ENCODE measurements at places on chromosomes 11 and 22.

DNA sequence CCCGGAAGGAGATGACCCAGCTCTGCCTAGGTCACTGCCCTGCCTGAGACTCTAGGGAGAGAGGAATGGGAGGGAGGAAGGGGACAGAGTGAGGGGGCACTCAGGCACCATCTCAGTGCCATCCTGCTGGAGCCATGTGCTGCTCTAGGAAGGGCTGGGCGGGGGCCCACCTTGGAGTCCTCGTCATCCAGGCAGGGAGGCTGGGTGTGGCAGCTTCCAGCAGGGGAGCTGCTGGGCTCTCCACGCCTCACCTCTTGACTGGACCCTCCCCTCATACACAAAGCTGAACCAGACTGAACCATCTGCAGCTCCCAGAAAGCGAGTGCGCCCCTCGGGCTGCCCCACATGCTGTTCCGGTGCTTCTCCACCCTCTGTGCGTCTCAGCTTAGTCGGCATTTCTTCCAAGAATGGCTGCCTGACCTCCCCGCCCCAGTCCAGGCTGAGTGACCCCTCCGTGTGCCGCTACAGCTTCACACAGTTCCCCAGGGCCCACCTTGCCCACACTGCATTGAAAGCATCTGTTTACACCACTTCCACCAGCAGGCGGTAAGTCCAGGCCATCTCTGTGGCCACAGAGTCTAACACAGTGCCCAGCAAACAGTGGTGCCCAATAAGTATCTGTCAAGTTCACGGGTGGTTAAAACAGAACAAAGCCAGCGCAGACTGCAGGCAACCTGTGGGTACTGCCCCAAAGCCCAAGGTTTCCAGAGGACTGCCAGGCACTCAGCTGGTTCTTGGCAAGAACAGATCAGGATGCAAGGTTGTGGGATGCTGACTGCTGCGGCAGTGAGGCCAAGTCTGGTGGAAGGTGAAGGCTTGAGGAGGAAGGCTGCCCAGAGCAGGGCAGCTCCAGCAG lies 9.4 kb upstream of the TRIM29 start:
- DNase-seq, result no peak

- no peak for DNase-seq
These were observed 21.6 kb downstream of the INCENP start for GRCh38 chr11:62145261-62145871.

DNA sequence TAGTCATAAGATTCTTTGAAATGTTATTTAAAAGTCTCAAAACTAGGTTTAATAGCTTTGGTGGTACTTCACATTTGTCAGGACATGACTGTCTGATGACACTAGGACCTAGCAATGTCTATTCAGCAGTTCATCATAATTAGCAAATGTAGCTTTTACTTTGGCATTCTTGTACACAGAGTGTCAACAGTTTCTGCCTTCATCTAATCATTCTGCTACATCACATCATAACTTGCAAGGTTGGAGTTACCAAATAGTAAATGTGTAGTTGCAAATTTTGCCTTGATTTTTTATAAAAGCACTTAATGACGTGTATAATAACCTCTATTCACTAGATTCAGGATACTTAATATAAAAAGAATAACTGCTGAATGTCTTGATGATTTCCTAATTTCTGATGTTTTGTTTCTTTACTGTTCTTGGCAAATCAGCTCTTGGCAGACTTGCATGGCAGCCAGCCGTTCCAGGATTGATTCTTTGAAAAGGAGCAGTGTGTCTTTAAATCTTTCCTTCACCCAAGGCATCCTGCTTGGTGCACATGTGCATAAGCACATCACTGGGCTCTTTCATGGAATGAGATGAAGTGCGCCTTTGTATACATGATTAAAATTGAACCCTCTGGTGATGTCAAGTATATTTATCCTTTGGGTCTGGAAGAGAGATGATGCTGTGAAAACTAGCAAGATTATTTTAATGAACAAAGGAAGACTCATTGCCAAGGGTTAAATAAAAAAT lies 12.2 kb downstream of the FBXO7 start:
- DNase-seq, result no peak

GRCh38 chr11:78907636-78908035 lies 333.0 kb upstream of the NARS2 start:
- no peak for DNase-seq

DNA sequence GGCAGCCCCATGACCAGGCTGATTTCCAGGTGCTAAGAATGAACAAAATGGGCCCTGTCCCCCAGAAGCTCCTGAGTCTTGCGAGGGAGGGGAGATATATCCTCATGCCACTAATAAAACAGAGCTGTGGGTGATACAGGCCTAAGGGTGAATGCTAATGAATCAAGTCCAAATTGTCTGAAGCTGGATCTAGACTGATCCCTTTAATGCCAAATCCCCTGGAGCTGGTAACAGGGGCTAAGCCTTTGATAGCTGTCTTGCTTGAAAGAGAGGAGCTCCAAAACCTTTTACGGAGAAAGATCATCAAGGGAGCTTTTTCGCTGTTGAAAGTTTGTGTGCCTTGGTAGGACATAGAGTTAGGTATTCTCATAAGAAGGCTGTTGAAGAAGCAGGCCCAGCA lies 79.7 kb downstream of the PPFIBP2 start:
- DNase-seq, result no peak

DNA sequence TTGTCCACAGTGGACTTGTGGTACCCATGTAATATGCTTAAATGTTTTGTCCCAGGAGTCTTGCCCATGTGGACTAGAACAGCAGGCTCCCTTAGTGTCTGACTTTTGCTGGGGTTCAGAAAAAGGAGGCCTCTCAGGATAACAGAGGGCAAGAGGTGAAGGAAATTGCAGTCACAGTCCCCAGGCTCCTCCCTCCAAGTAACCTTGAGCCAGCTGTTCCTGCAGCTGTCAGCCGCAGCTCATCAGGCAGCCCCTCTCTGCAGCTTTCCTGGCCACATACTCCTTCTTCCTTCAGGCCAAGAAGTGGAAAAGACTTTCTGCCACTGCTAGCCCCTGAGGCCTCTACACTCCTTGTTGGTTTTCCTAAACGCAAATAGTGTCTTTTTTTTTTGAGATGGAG lies 6.3 kb upstream of the MYO18B start:
- DNase-seq, result no peak

- no peak for DNase-seq
These were observed 101.9 kb downstream of the LRRC32 start for GRCh38 chr11:76568621-76569020.

- no peak for DNase-seq
These were observed 138.9 kb downstream of the MN1 start for GRCh38 chr22:27662359-27663301.

GRCh38 chr11:120271672-120272071 lies 31.7 kb downstream of the POU2F3 start:
- no peak for DNase-seq

DNA sequence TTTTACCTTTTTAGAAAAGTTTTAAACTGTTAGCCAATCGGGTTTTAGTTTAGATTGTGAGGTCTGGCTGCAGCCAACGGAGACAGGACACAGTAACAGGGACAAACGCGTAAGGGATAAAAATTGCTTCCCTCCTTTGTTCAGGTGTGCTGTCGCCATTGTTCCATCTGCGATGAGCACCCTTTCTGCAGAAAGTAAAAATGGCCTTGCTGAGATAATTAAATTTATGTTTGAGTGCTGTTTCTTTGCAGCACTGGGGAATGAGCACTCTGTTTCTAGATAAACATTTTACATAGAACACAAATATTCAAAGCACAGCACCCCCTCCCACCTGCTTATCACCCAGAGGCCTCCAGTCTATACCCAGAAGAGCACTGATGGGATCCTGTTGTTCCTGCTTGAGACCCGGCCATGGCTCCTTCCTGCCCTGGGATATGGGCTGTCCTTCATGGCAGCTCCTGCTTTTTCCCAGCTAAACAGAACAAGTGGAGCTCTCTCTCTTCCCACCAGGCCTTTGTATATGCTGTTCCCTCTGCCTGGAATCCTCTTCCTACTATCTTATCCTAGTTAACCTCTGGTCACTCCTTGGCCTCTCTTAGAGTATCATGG lies 34.3 kb upstream of the CELSR1 start:
- no peak for DNase-seq

DNA sequence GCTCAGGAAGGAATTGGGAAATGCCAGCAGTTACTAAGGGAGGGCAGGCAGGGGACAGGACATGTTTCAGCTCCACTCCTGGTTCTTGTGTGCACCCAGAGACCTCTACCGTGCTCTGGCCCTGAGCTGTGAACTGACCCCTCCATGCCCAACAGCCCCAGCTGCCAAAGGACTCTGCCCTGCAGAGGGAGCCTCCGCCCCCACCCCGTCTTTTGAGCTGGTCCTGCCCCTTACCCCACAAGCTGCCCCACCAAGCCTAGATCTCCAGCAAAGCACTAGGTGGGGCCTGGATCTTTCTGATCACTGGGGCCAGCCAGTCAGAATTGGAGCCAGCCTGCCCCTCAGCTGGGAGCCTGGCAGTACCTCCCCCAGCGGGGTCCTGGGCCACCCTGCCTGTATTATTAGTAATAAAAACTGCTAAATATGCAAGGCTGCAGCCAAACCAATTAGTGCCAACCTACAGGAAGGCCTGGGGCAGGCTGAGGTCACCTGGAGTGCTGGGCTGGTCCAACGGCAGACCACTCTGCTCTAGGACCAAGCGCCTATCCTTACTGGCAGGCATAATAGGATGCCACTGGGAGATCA lies 23.9 kb upstream of the DRICH1 start:
- DNase-seq, result no peak

DNA sequence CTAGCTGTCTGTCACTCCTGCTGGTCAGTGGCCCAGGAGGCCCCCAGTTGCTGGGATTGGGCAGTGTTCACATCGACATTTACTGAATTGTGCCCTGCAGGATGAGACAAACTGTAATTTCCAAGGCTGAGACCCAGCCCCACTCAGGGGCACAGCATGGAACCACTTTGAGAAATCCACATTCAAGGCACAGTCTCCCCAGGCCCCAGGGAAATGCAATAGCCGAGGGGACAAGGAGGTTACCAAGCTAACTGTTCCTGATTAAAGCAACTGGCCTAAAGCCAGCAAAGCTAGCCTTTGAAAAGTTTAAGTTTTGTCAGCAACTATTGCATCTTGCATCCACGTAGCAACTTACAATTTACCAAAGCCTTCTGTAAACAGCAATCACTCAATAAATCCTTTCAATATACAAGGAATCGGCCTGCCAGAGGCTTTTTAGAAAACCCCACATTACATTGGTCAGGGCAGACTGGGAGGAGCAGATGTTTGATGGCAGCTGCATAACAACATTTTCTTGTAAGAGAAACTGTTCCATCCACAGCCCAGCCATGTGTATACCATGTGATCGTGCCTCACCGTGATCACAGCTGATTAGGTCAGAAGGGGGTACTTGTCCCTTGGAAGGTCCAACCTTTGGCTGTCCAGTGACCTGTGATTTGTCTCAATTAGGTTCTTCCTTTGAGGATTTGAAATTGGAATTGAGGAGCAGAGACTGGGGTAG lies 103.9 kb downstream of the TENM4 start:
- DNase-seq, result no peak

DNA sequence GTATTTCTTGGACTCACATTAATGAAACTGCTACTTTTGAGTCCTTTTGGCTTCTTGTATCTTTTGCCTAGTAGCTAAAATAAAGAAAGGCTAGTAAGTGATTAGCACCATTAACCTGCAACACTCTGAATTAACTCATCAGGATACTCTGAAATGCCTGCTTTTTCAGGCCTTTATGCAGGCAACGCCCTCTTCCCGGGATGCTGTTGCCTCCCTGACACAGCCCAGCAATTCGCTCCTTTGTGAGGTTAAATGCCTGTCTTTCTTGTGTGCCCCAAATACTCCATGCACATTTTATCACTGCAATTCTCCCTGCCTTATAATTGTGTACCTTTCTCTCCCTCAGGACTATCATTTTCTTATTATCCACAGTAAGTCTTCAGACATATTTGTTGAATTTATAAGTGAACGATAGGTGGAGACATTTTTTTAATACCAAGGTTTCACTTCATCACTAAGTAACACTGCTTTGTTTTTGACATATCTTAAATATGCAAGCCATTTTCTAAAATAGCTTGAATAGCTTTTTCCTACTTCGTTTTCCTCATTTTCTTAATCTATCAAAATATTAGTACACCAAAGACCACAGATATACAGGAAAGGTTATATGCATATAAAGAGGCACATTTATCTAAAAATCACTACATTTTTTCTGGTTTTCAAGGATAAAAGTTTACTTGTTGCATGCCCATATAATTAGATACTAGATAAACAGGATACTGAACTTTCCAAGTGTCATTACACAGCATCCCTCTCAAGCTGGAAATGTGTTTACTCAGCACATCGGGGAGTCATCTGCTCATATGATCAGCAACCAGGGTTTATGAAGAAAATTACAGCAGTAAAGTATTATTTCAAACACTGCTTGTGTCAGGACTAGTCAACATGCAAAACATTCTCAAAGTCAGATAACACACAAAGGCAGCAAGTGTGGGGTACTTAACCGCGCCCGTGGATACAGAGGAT lies 48.5 kb upstream of the DDI1 start:
- DNase-seq, result no peak

- no peak for DNase-seq
These were observed 16.6 kb downstream of the CRELD2 start for GRCh38 chr22:49934891-49935557.

GRCh38 chr22:47031628-47031915 lies 269.1 kb downstream of the TBC1D22A start:
- DNase-seq, result no peak

DNA sequence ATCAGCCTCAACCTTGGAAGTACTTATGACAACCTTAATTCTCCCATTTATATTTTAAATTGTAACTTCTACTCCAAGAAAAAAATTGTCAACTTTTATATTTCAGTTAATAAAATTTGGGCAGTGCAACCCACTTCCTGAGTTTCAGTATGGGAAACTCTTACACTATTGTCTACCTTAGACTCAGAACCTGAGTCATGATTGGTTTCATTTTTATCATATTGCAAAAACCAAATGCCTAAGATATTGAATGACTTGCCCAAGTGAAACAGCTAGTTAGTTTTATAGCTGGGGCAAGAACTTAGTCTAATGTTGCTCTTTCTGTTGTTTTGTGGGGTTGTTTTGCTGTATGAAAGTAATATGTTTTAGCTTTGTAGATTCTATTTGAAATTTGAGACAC lies 334.0 kb upstream of the ARHGAP42 start:
- DNase-seq, result no peak

DNA sequence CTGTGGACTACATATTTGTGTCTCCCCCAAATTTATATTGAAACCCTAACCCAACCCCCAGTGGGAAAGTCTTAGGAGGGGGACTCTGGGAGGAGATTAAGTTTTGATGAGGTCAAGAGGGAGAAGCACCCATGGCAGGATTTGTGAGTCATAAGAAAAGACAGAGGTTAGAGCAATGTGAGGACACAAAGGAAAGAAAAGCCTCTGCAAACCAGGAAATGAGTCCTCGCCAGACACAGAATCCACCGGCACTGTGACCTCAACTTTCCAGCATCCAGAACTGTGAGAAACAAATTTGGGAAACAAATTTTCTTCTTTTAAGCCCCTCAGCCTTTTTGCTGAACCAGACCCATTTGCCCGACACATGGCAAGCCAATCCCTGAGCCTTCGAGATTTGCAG lies 397.0 kb downstream of the NTM start:
- DNase-seq, result no peak

DNA sequence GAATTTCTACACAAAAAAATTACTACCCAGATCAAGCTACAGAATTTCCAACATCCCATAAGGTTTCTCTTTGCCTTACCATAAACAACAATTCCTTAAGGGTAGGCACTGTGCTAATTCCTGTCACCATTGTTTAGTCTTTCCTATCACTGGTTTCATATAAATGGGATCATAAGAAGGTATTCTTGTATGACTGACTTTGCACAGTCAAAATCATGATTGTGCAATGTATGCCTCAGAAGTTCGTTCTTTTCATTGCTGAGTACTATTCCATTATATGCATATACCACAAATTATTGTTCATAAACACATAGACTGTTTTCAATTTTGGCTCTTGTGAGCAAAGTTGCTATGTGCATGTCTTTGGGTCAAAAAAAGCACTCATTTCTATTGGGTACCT lies 611.6 kb upstream of the CADM1 start:
- DNase-seq, result no peak

GRCh38 chr22:48717883-48718817 lies 1109.5 kb downstream of the BRD1 start:
- DNase-seq, result no peak

Data from NCI-H187 (cell line).